ENCODE measurements at places on chromosomes 12 and 14.

DNA sequence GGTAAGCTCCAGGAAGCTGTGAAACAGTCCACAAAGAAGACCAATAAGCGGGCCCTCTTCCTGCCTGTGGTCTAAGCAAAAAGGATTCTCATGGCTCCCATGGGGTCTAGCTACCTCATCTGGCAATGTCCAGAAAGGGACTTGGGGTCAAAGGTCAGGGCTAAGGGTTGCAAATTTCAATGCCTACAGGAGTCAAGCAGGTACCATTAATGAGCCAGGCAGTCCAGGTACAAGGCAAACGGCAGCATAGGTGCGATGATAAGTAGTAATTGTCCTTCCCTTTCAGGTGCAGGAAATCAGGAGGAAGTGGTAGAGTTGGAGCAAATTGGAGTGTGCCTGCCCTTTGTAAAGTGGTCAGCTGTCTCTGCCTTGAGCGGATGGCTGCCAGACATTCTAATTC, 6.4 kb upstream of the LACRT start:
- DNase-seq = no peak

GRCh38 chr12:94488463-94488862, 28.8 kb upstream of the CEP83 start:
- DNase-seq = no peak

- DNase-seq = no peak
These were observed 185.3 kb upstream of the BCL2L14 start for GRCh38 chr12:11885261-11886038.

DNA sequence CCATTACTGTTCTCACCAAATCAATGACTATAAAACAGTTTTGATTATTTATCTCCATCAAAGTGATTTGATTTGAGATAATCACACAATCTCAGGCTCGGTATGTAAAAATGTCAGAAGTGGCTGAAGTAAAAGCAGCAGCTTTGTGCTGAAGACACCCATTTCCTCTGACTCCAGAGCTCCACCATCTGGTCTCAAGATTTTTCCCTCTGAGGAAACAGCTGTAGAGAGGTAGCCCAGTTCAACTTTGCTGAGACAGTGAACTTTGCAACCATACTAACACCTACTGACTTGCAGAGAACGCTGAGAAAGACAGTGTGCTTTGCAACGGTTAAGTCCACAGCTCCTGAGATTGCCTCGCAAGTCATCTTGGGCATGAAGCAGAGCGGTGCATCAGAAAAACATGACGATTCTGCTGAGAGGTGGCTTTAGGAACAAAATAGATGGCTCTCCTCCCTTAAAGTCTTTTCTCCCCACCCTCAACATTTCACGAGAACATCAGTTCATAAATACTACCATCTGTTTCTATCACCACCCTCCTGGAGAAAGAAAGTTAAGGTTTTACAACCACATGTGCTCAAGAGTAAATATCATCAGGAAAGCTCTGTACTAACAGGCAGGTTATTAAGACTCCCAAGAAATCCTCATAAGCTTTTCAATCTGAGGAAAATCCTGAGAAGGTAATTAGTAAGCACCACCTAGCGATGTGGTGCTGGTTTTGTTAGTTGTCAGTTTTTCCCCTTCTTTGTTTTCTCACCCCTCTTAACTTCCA, 34.8 kb downstream of the HIGD1C start:
- DNase-seq = no peak
